ENCODE measurements at places on chromosomes 1 and 21. TPM values are rescaled to one million over a fixed set of nuclear protein-coding genes. Genes with fewer than 3 reads are reported as not detected.

The FAM131C gene
- 5.2 TPM for total RNA-seq

The SERINC2 gene
- total RNA-seq: 3.8 TPM

The ZBTB8B gene
- not detected for total RNA-seq

The IL22RA1 gene
- 0.15 TPM for total RNA-seq

The XPR1 gene
- total RNA-seq: 53.0 TPM

The CLDN17 gene
- not detected for total RNA-seq

The MYCL gene
- total RNA-seq: 1.3 TPM

The PSMG1 gene
- 15.5 TPM for total RNA-seq

The BPNT1 gene
- total RNA-seq: 14.4 TPM

The OR11L1 gene
- not detected for total RNA-seq

The SLC9C2 gene
- not detected for total RNA-seq

The OR2T2 gene
- total RNA-seq: not detected

The BRINP3 gene
- total RNA-seq: 8.0 TPM

The SPRR2D gene
- total RNA-seq: not detected

The CFH gene
- total RNA-seq: 88.1 TPM

The CYP4Z1 gene
- total RNA-seq: not detected

- DNase-seq: no peak
Measured at GRCh38 chr1:178086294-178086693, 7.6 kb upstream of the RASAL2 start.

DNA sequence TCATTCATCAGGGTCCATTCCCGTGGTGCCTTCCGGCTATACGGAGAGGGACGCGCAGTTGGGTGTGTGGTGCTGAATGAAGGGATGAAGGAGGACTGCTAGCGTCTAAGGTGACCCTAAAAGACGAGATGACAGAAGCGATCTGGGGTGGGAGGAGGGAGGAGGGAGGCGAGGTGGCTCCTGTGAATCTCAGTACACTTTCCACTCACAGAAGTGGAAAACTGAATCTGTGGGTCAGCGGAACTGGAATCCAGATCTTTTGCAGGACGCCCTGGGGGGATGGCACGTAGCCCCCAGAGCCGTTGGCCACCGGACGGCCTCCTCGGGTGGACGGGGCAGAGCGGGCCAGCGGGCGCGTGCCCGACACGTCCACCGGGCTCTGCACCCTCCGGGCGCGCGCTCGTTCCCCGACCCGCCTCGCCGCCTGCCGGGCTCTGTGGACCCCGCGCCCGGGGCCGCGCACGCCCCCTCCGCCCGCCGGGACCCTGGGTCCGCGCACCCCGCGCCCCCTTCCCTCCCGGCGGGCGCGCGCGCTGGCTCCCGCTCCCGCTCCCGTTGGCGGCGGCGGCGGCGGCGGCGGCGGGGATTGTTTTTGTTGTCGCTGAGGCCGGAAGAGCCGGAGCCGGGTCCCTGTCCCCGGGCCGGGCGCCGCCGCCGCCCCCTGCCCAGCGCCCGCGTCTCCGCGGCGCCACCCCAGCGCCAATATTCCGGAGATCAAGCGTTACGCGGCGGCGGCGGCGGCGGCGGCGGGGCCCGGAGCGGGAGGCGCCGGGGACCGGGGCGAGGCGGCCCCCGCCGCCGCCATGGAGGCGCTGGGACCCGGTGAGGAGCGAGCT, at the start of gene AGO4:
AGO4 (plus strand) TSS at position 403 of the 836 bp plus-strand sequence; CDS start at position 804, 401 bp downstream.
- no peak for DNase-seq

DNA sequence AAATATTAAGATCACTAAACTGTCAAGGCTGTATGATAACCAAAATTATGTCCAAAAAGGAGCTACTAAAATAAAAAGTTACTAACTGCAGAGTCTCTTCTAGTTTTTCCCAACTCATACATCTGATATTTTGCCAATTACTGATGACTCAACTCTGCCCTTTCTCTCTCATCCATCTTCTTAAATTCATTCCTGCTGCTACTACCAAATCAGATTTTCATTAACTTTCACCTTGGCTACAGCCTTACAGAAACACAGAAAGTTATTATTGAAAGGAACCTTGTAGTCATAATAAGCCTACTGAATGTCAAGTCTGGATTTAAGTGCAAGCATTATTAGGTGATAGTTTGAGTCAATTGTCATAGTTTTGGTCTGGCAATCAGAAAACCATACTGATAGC, 273.1 kb downstream of the DPYD start:
- DNase-seq: no peak

DNA sequence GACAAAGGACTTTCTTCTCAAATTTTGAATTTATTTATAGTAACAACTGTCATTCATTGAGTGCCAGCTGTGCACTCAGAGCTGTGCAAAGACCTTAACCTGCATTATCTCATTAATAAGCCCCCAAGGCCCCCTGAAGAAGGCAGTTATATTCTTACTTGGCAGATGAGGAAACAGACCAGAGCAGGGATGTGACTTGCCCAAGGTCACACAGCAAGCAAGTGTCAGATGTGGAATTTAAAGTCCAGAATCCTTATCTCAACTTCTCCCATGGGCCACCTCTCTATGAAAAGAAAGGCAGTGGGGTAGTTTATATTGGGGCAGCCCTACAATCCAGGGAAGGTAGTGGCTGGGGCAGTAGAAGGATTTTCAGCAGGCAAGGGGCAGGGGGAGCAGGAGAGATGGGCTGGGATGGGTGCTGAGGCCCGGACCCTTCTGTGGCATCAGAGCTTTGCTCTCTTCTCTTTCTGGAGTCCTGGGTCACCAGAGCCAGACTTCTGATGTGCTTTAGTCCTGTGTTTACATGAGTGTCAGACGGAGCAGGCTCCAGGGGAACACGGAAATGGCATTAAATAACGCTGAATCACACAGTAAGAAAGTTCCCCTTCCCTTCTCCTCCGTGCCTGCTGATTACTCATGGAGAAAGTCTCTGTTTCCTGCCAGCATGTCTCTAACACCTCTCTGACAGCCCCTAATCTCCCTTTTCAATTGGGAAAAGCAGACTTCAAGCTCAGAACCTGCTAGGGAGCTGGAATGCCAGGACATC, 39.5 kb downstream of the EPHB2 start:
- DNase-seq: peak; percentile 76

GRCh38 chr1:87478231-87478630, 149.6 kb downstream of the LMO4 start:
- peak; percentile 77 for DNase-seq

- no peak for DNase-seq
Measured at GRCh38 chr1:192993426-192994085, 65.6 kb downstream of the UCHL5 start.

DNA sequence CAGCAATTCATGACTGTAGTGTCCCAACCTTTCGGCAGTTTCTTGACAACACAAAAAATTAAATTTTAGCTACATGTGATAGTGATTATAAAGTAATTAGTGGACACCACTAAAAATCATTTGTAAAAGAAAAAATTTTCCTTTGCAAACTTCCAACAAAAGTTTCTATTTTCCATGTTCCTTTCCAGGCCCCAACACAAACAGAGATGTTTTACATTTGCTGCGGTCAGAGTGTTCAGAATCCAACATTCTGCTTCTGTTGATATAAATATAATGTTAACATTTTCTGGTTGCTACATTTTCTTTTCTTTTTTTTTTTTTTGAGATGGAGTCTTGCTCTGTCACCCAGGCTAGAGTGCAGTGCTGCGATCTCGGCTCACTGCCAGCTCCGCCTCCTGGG, 54.9 kb upstream of the WLS start:
- DNase-seq: no peak

GRCh38 chr1:85296980-85297379, 20.5 kb upstream of the BCL10 start:
- DNase-seq: no peak

- DNase-seq: no peak
Measured at GRCh38 chr1:22282364-22282995, 139.6 kb upstream of the WNT4 start.

- DNase-seq: no peak
Measured at GRCh38 chr1:27489501-27489972, 430 bp downstream of the WASF2 start.

- DNase-seq: peak; percentile 55
Measured at GRCh38 chr21:45990741-45991605, 9.4 kb downstream of the COL6A1 start.

- no peak for DNase-seq
Measured at GRCh38 chr1:54721719-54722118, 6.1 kb downstream of the TTC4 start.

- no peak for DNase-seq
Measured at GRCh38 chr1:183293241-183293640, 107.2 kb downstream of the LAMC2 start.

DNA sequence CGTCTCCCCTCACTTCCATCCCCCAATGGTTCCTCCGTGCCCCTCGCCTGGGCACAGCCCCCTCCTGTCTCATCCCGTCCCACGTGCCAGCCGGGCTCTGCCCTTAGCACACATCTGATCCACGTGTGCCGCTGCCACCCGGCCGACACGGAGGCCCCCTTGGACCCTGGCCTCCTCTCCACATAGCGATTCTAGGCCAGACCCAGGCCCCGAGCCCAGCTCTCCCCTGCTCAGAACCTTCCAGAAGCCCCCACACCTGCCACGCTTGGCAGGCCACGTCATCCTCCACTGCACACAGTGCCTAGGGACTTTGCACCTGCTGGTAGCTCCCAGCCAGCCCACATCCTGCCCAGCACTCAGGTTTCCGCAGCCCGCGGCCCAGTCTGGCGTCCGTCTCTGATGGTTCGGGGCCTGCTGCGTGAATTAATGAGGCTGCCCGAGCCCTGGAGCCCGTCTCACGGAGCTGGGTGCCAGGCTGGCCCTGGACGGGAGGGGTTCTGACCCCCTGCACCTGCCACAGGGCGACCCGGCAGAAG, 20.1 kb downstream of the PLCH2 start:
- DNase-seq: no peak

GRCh38 chr1:83889707-83890106, 109.2 kb downstream of the TTLL7 start:
- no peak for DNase-seq

DNA sequence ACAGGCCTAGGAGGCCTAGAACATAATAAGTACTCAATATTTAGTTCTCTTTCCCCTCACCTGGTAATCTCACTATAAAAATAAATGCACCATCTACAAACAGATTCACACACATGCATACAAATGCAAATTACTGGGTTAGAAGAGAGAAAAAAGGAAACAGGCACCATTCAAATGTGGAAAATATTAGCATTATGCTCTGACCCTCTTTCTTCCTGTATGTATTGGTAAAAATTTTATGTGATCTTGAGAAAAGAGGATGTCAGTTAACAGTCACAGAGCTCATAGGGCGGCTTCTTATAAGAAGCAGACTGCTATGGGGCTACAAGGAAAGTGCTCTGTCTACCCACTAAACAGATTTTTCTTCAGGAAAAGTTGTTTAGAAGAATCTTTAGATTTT, 565.4 kb downstream of the LMO4 start:
- DNase-seq: no peak

DNA sequence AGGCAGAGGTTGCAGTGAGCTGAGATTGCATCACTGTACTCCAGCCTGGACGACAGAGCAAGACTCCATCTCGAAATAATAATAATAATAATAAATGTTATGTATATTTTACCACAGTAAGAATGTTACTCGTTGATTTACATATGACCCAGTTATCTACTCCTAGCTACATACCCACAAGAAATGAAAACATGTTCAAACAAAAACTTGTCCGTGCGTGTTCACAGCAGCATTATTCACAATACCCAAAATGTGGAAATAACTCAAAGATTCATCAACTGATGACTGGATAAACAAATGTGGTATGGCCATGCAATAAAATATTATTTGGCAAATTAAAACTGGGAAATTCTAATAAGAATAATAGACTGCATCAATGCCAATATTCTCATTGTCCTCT, 31.7 kb upstream of the ENSA start:
- no peak for DNase-seq

- DNase-seq: no peak
Measured at GRCh38 chr1:117794073-117794472, 135.3 kb downstream of the GDAP2 start.

DNA sequence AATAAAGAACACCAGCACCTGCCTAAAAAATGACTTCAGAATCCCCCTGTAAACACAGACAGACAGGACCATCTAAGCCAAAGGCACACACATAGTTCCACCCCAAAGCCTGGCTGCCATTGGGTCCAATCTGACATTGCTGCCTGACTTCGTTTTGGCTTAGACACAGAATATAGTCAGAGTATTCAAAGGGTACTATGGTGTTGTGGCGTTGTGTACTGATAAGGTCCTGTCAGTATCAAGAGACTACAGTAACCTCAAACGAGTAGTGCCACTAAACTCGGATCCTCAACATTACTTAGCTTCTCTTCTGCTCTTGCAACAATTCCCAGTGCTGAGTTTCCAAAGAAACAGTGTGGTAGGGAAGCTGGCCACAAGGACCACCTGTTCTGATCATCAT, 169.3 kb upstream of the NR5A2 start:
- DNase-seq: no peak

GRCh38 chr21:41819856-41820281, 53.0 kb upstream of the RIPK4 start:
- no peak for DNase-seq

- DNase-seq: no peak
Measured at GRCh38 chr21:14554948-14555347, 8.8 kb upstream of the SAMSN1 start.

GRCh38 chr1:157315544-157315943, 177.3 kb upstream of the ETV3 start:
- no peak for DNase-seq

DNA sequence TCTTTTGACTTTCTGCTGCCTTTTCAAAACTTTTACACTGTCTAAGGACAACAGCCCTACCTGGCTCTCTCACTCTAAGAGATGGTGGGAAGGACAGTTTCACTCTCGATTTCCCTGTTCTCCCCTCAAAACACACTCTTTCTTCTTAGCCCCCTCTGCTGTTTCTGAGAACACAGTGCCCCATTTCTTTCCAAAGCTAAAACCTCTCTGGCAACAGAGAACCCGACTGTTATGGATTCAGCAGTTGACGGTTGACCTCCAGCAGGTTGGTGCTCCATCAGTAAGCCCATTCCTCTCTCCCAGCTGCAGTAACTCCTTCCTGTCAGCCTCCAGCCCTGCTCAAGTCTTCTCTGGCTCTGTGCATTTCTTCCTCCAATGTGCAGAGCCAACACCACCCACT, 88.2 kb upstream of the ABCD3 start:
- DNase-seq: no peak

GRCh38 chr1:99439433-99440075, 175.3 kb downstream of the PLPPR4 start:
- no peak for DNase-seq

DNA sequence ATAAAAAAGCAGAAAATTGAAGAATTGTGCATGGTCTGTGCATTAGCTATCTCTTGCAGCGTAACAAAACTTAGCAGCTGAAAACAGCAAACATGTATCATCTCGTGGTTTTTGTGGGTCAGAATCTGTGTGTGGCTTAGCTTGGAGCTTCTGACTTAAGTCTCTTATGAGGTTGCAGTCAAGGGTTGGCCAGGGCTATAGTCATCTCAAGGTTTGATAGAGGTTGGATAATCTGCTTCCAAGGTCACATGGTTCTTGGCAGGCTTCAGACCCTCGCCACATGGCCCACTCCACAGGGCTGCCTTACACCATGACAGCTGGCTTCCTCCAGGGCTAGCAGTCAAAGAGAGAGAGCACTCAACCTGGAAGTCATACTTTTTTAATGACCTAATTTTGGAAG, 35.9 kb downstream of the CNST start:
- no peak for DNase-seq

GRCh38 chr1:35442734-35443133, 114.5 kb downstream of the KIAA0319L start:
- no peak for DNase-seq
